ENCODE measurements at places on chromosomes 11 and 22.

- no peak for DNase-seq
These were observed 33.0 kb upstream of the MYOD1 start for GRCh38 chr11:17686231-17686980.

GRCh38 chr11:35402751-35403660 is 16.4 kb downstream of the SLC1A2 start:
- no peak for DNase-seq

DNA sequence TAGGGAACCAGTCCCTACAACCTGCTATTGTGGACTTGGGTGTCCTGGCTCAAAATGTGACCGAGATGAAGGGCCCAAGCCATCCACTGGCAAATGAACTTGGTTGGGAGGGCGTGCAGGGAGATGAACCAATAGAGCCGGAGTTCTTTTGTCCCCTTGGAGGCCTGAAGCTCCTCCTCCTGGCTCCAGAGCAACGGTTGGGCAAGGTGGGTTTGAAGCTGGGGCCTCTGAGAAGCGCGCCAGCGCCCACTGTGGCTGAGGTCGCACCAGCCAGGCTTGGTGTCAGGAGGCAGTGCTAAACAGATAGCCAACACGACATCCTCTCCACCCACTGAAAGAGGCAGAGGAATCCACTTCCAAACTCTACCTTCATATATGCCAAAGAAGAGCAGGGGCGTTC is 36.0 kb upstream of the PACSIN2 start:
- no peak for DNase-seq

GRCh38 chr11:41282395-41282794 is 177.1 kb downstream of the LRRC4C start:
- no peak for DNase-seq

DNA sequence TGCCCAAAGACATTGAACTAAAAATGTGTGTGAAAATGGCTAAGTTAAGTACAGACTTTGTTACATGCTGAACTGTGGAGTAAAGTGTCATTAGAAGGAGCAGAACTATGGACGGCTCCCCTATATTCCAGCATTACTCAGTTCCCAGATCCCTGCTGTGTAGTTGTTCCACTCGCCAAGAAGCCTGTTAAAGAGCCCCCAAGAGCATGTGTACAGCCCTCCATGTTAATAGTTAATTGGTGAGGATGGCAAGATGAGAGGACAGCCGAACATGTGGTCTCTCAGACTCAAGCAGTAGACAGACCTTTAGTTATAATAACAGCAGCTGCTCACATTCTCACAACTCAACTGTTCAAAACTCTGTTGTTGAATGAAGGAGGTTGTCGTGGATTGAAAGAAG is 127.4 kb downstream of the ELP4 start:
- no peak for DNase-seq

GRCh38 chr11:132466983-132467382 is 1065.3 kb downstream of the OPCML start:
- DNase-seq, result no peak

- no peak for DNase-seq
These were observed 3.6 kb downstream of the MTMR3 start for GRCh38 chr22:29886596-29886995.

DNA sequence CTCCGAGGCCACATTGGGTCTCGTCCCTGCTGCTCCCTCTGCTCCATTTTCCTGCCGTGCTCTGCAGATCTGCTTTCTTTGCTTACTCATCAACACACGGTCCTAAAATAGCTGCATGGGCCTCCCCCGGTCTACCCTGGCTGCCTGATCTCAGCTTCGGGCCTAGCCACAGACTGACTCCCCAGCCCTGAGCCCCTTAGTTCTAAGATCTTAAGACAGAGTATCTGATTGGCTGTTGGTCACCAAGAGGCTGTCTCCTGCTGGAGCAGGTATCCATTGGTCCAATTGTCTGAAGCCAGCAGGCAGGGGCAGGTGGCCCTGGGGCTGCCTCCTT is 53.7 kb upstream of the NECTIN1 start:
- no peak for DNase-seq

DNA sequence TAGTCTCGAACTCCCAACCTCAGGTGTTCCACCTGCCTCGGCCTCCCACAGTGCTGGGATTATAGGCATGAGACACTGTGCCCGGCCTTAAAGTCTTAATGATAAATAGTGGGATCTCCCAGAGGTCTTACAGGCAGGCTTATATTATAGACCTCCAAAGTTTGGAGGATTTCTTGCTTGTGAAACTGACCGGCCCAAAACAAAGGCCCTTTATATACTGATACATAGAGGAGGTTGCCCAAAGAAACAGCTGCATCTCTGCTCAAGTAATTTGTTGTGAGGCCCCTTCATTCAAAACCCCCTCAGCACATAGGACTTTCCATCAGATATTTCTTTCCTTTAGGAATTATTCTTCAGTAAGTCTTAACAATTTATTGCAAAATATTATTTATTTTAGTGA is 27.4 kb upstream of the RDX start:
- no peak for DNase-seq

GRCh38 chr22:31790240-31790639 is 36.4 kb downstream of the DEPDC5 start:
- DNase-seq, result no peak

DNA sequence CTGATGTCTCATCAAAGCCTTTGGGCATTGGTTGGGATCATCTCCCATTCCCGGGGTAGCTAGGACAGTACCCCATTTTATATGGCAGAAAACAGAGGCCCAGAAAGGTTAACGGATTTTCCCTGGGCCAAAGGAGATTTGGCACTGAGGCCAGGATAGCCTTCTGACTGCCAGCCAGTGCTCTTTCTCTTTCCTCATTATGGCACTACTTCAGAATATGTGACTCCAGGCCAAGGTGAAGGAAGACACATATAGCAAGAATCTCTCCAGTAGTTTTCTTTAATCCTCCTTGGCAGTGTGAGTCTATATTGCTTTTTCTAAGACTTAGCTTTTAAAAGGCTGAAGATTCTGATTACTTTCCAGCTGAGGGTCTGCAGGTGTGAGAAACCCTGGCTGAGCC is 94.8 kb upstream of the AMOTL1 start:
- no peak for DNase-seq

GRCh38 chr11:134069426-134070341 is 812 bp downstream of the JAM3 start:
- peak; percentile 63 for DNase-seq

- DNase-seq, result no peak
These were observed 441.0 kb downstream of the NTM start for GRCh38 chr11:131811383-131811782.

DNA sequence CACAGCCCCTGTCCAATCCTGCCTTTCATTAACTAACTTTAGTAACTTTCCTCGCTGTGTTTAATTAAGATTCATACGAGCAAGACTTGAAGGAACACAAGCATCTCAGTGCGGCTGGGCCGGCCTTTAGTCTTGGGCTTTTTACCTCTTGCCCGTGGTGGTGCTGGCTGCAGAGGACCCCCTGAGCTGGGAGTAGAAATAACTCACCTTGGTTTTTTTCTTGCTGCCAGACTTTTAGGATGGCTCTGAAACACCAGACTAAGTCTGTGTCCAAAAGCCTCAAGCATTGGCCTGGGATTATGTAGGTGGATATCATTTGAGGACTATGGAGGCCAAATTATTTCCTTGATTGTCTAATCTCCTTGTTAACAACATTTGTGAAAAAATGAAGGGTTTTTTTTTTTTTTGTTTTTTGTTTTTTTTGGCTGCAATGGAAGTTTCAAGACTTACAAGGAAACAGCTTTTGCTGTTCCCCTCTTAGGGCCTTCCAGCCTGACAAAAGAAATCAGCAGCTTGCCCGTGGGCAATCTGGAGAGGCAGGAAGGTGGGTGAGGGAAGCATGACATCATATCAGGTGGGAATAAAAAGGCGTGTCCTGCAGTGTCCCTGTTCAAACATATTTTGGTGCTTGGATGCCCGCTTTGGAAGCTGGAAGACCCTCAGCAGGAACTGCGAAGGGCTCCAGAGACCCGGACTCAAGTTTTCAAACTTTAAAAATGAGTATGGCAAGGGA is 44.0 kb downstream of the SMIM38 start:
- peak; percentile 27 for DNase-seq

Data from NCI-H1092 treated with DMSO at 0.1 percent for 48 hours (cell line).